ENCODE measurements at places on chromosomes 12 and 14.

DNA sequence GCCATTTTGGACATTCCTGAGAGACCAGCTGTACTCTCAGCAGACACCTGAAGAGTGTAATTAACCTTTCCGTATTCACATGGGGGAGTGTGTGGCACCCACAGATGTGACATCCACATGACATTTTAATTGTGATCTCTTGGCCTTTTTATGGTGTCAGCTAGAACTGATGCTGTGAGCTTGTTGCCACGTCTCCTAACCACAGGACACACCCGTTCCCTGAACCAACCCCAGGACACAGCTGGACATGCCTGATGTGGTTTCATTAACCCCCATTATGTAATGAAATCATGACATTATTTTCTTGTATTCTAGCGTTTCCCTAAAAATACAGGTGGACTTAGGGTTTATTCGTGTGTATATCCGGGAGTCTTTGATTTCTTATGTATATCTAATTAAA is 1036.1 kb downstream of the TMEM121 start:
- no peak for DNase-seq

- DNase-seq, result no peak
Observed at GRCh38 chr12:21538061-21538653, 12.1 kb downstream of the SPX start.

- DNase-seq, result no peak
Observed at GRCh38 chr14:100669011-100669412, 57.7 kb upstream of the DLK1 start.

GRCh38 chr14:30864934-30865333 is 9.4 kb upstream of the COCH start:
- no peak for DNase-seq

GRCh38 chr12:79317179-79317847 is 373.5 kb downstream of the PAWR start:
- DNase-seq, result no peak

GRCh38 chr12:103905730-103906349 is 24.4 kb upstream of the HSP90B1 start:
- DNase-seq, result no peak

DNA sequence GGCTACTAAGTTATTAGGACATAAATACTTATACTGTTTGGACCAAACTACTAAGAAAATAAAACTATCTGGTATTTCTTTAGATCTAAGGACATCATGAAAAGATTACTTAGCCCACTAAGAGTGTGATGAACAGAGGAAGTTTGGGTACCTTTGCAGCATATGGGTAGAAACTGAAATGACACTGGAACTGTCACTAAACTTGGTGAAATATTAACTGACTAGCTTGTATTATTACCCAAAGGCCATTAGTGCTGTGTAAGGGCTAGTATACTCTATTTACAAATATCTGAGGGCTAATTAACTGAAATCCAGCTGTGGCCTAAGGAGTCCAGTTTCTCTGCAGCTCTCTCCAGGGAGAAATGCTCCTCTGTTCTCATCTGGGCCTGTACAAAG is 45.5 kb downstream of the PAWR start:
- DNase-seq, result no peak

DNA sequence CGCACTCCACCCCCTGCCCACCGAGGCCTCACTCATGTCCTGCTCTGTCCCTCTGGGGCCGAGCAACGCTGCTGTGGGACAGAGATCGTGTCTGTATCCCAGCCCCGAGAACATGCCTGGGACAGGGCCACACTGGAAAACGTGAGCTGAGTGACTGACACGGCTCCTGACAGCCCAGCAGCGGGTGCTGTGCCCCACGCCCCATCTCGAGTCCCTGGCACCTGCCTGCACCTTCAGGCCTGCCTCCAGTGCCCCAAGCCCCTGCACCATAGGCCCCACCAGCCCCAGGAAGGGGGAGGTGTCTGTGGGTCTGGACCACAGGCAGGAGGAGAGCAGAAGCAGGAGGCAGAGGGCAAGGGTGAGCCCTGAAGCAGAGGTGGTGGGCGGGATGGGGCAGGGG is 34.6 kb upstream of the UBC start:
- no peak for DNase-seq

- DNase-seq, result no peak
Observed at GRCh38 chr14:57512220-57512619, 18.6 kb upstream of the CCDC198 start.

DNA sequence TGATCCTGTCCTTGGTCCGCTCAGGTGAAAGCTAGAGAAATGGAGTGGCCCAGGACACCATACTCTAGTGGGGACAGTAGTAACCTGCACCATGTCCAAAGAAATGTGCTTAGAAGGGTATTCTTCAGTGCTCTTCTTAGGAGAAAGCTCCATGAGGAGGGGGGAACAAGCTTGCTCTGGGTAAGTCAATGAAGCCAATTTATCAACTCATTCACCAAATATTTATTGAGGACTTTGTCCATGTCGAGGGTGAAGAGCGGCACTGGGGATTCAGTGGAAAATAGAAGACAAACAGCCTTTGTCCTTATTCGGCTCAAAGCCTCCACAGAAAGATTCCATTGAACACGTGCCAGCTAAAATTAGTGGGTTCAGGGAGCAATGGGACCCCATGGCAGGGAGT is 677.8 kb downstream of the BCL11B start:
- DNase-seq, result no peak

DNA sequence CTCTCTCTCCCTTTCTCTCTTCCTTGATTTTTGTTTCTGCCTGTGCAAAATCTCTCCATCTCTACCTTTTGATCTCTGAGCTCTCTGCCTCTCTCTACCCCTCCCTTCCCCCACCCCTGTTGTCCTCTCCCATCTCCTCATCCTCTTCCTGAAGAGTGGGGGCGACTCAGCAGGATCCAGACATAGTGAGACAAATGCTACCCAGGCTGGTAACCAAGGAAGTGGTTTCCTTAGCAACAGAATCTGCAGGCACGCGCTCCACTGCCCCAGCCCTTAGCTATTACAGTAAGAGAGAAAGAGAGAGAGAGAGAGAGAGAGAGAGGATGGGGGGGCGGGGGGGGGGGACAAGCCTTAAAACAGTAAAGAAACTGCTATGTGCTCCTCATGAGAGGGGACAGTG is 85.6 kb downstream of the CMKLR1 start:
- DNase-seq, result no peak

- no peak for DNase-seq
Observed at GRCh38 chr12:124094188-124094587, 121.2 kb downstream of the ZNF664 start.

DNA sequence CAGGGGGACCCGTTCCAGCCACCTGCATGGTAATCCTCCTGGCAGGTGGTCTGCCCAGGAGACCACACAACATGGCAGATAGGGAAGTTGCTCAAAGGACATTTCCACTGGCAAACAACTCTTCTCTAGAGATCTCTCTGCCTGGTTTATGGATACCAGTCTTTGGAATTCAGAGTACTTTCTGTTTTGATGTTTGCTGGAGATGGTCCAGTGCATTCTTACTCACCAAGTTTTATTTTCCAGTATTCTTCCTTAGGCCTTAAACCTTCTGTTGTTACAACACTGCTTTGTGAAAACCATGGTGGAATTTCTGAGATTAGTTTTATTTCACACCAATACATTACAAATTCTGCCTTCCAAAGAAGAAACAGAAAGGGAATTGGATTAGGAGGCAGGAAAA is 428.3 kb downstream of the FUT8 start:
- no peak for DNase-seq

DNA sequence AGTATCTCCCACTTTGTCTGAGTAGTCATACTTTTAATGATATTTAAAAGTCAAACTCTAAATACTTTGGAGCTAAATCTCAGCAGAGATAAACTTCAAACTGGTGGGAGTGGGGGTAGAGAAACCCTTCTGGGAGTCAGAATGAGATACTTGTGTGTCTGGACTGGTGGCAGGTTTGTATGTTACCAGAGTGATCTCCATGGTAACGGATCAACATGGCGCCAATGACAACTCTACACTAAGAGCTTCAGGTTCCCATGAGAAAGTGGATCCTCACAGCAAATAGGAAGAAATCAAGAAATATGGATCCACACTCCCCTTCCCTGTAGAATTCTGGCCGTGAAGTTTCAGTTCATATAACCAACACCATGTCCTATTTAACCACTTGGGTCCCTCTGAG is 121.9 kb downstream of the ETV6 start:
- no peak for DNase-seq

DNA sequence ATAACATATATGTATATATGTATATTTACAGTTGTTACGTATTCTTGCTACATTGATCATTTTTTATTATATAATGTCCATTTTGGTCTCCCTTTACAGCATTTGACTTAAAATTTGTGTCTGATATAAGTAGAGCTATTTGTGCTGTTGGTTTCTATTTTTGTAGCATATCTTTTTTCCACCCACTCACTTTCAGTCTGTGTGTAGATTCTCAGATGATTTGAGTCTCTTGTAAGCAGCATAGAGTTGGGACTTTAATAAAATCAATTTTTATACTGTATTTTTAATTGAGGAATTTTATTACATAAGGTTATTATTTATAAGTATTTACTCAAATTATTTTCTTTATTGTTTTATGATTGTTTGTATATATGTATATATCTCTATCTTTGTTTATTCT is 1293.7 kb downstream of the TMEM121 start:
- no peak for DNase-seq

- DNase-seq, result no peak
Observed at GRCh38 chr14:95943699-95944098, 67.1 kb downstream of the TUNAR start.

GRCh38 chr14:105181549-105182295 is 610 bp upstream of the NUDT14 start:
- no peak for DNase-seq

GRCh38 chr14:38837343-38838048 is 265.5 kb downstream of the SEC23A start:
- no peak for DNase-seq

Data from D341Med (cell line).